ENCODE measurements at places on chromosomes 12 and 14. TPM values are rescaled to one million over a fixed set of nuclear protein-coding genes. Genes with fewer than 3 reads are reported as not detected.

KCNJ8 gene
- total RNA-seq = 3.6 TPM

ERBB3 gene
- total RNA-seq = 59.0 TPM

GPR137C gene
- total RNA-seq = 3.8 TPM

RNASE7 gene
- total RNA-seq = 0.66 TPM

SYCP3 gene
- 0.16 TPM for total RNA-seq

PMCH gene
- not detected for total RNA-seq

KRT82 gene
- total RNA-seq = not detected

KLRC2 gene
- total RNA-seq = not detected

ACSM4 gene
- total RNA-seq = not detected

- DNase-seq = no peak
These were observed 1046.9 kb downstream of the AACS start for GRCh38 chr12:126112141-126112540.

DNA sequence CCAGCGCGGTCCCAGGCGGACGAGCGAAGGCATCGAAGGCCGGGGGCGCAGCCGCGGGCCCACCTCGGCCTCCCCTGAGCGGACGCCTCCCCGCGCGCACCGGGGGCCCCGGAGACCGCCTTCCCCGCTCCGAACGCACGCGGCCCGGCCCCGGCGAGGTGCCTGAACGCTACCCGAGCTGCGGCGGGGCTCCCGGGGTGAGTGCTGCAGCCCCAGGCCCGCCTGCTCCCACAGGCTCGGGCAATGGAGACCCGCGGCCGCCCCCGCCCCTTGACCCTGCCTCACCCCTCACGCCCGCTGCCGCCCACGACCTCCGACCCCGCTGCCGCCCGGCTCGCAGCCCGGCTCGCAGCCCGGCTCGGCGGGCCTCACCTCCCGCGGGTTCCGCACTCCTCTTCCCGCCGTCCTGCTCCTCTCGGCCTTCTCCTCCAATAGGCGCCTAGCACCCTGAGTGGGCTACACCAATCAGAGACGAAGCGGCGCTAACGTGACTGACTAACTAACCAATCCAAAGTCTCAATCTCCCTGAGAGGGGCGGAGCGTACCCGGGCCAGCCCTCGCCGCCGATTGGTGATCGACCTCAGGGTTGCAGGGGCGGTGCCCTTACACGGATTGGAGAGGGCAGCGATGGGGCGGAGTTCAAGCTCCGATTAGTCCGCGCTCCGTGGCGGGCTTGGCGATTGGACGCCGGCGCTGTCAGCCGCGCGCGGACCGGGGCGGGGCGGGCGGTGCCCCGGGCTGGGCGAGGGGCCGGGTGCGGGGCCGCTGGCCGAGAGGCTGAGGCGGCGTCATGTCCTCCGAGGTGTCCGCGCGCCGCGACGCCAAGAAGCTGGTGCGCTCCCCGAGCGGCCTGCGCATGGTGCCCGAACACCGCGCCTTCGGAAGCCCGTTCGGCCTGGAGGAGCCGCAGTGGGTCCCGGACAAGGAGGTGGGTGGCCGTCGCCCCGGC lies at the start of the genes XRCC3 and ZFYVE21:
TSS of gene XRCC3 (minus strand) at position 400 of the 949 bp plus-strand sequence. CDS start 4,364 bp downstream, outside the sequence.
TSS of gene ZFYVE21 (plus strand) at position 759 of the 949 bp plus-strand sequence. CDS start at position 791, 32 bp downstream.
- peak; percentile 97 for DNase-seq

DNA sequence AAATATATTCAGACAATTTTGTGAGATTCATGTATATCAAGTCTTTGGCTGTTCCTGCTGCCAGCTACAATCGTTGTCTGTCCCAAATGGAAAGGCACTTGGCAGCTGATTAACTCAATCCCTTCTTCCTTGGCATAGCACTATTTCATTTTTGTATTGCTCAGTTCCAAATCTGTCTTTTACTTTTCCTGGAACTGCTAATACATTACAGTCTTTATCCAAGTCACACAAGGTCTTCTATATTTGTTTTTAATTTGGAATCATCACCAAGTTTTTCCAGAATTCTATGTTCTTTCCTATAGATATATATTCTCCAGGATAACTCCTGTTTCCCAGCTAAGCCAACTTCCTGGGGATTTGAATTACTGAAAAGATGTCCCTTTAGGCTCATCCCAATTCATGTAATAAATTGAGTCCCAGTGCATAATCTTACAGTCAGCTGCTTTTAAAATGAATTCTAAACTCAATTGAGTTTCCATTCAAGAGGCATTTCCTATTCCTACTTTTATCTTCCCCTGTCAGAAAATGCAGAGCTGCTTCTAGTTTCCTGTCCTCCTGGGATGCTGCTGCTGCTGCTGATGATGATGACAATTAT lies 45.9 kb downstream of the DYRK2 start:
- no peak for DNase-seq

DNA sequence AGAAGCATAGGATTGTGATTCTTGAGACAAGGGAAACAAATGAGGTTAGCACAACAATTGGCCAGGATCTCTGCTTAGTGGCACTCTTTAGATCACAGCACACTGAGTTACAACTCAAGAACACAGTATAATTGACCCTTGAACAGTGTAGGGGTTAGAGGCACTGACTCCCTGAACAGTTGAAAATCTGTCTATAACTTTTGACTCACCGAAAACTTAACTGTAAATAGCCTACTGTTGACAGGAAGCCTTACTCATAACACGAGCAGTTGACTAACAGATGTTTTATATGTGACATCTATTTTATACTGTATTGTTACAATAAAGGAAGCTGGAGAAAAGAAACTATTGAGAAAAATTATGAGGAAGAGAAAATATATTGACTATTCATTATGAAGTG lies 296.1 kb downstream of the RERGL start:
- DNase-seq = no peak

GRCh38 chr14:60161196-60162107 lies 3.7 kb downstream of the DHRS7 start:
- no peak for DNase-seq

GRCh38 chr14:34700622-34701130 lies 13.7 kb downstream of the CFL2 start:
- DNase-seq = no peak

DNA sequence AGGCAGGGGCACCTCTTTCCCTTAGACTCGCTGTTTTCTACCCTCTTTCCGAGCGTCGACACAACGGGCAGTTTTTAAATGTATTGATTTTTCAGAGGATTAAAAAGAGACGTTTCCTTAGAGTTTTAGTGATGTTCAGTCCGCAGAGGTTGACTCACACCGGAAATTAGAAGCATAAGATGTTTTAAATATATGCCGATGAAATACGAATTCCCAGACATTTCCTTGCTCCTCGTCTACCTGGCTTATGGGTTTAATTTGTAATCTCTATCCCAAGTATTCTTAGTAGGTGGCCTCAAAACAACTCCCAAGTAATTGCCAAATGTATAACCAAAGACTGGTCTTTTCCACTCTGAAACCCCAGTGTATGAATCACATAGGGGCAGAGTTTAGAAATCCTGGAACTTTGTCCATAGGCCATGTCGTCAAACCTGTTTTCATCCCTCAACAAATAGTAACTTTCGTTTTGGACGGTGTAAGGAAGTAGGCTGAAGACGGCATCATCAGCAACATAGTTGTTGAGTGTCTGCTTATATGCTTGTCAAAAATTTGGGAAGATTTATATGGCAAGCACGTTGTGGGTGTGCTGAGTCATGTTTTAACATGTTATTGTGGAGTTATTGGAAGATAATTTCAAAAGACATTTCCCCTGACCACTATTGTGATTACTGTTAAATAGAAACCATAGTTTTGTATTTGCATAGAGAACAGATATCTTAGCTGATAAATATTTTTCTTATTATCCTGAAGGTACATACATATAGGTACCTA lies 824 bp downstream of the TBK1 start:
- no peak for DNase-seq

DNA sequence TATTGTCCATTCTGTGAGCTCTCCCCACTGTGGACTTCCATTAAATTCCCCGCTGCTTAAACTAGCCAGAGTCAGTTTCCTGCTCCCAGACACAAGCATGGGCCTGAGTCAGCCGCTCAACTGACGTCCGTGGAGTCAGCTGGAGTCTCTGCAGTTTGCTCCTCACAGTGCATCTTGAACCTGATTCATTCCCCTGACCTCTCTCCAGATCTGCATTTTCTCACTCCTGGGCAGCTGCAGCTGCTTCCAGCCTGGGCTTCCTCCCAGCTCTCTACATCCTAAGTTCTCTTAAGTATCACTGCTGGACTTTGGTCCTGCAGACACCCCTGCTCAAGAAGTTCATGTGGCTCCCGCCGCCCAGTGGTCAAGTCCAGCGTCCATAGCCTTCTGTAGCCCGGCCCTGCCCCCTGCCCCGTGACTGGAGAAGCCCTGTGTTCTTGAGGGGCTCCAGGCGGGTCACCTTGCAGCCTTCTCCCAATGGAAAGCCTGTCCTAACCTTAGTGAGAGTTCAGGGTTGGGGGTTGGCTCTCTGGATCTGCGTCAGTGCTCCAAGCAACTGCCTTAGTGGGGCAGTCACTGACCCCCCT lies 20.0 kb downstream of the NFKBIA start:
- no peak for DNase-seq

DNA sequence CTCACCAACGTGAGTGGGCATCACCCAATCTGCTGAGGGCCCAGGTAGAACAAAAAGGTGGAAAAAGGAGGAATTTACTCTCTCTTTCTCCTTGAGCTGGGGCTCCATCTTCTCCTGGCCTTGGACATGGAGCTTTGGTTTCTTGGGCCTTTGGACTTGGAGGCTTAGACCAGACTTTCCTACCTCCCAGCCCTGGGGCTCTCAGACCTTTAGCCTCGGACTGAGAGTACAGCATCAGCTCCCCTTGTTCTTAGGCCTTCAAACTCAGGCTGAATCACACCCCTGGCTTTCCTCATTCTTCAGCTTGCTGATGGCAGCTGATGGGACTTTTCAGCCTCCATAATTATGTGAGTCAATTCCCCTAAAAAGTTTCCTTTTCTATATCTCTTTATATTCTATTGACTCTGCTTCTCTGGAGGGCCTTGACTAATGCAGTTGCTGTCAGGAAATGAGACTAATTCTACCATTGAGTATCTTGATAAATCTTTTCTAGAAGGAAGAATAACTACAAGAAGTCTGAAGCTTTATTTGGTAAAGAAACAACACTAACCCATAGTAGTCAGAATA lies 15.9 kb upstream of the CLEC4E start:
- DNase-seq = no peak

DNA sequence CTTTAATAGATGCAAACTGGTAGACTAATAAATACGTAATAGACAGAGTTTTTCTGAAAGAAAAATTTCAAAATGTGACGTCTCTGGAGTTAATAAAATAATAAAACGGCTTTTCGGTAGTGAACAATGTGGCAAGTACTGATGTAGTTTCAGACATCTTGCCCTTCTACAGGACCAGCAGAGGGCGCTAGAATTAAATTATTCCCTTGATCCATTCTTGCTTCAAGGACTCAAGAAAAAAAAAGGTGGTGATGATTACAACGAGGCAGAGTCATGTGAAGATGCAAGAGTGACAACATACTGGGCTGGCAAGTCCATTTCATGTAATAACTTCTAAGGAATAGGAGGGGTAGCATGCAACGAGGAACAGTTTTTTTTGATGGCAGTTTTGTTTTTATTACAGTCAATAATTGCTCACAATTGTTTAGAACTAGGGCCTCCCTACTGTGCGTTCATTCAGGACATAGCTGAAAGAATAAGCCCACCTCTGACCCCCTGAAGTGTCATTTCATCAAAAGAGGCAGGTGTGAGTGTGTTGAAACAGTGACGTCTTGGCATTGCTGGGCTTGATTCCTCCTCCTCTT lies 101.0 kb upstream of the GZMB start:
- DNase-seq = no peak

- DNase-seq = no peak
These were observed 176.0 kb upstream of the DYRK2 start for GRCh38 chr12:67472539-67472938.

- DNase-seq = no peak
These were observed 57.2 kb downstream of the TSPAN19 start for GRCh38 chr12:84978921-84979320.

GRCh38 chr12:49546481-49546880 lies 7.7 kb downstream of the KCNH3 start:
- DNase-seq = no peak

DNA sequence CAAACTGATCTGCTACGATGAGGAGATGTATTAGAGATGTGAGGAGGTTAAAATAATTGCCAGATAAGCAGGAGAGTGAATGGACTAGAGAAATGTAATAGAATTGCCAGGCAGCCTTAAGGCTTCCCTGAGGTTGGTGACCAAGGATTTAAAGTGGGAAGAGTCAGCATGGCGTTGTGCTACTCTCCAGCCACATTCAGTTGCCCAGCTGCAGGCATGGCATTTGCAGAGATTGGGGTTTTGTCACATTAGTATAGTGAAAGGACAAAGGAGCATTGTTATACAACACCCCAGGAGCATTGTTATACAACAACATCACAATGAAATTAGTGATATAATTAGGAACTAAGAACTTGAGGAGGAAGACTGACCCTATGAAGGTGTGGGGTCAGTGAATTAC lies 31.7 kb downstream of the MARK3 start:
- DNase-seq = no peak

DNA sequence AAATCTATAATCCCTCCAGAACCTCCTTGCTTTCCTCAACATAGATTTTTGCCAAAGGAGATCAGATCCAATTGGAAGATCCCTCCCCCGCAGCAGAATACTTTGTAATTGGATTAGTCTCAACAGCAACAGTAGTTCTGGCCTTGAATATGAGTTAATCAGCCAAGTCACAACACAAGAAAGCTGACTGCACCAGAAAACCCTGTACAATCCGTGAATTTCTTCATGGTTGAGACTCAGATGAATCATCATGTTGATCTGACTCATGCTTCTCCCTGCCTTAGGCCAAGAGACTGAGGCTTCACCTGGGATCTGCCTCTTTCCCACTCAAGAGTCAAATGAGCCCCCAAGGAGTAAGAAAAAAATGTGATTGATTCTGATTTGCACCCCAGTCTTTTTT lies 3.0 kb upstream of the METTL17 start:
- no peak for DNase-seq

GRCh38 chr12:105775343-105775742 lies 363.4 kb downstream of the NUAK1 start:
- DNase-seq = no peak

GRCh38 chr12:2641207-2641606 lies 153.6 kb upstream of the FKBP4 start:
- DNase-seq = no peak

DNA sequence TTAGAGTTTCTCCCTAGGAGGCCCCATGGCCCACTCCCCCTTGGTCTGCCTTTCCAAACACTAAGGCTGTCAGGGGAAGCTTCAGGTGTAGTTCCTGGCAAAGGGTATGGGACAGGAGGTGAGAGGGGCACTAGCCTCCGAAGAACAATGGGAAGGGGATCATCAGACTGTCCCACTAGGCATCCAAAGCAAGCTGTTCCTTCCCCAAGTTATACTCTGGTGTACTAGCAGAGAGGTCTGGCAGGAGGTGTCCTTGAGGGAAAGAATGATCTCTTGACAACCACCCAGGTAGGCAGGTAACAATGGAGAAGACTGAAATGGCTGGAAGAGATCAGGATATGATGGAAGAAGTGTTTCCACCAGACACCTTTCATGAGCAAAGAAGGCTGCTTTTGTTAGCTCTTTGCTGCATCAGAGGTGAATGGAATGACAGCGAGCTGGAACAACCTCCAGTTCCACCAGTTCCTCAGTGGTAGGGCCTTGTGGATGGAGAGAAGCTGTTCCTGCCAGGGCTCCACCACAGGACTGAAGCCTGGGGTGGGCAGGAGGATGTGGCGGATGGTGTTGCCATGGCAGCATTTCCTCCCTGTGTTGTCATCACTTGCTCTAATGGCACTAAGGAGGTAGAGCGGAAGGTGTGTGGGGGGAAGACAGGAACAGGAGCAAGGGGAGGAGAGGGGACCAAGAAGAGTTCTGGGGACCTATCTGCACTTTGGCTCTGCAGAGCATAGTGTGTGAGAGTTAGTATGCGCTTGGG lies 2.3 kb upstream of the AGAP2 start:
- no peak for DNase-seq

- no peak for DNase-seq
These were observed 478.0 kb downstream of the NAV3 start for GRCh38 chr12:78308701-78309100.
